ENCODE measurements at places on chromosomes 11 and 22.

- DNase-seq, result no peak
Measured at GRCh38 chr22:50702261-50702671, 29.6 kb downstream of the SHANK3 start.

GRCh38 chr11:19420868-19421533 is 180.3 kb upstream of the E2F8 start:
- no peak for DNase-seq

- DNase-seq, result no peak
Measured at GRCh38 chr11:121892131-121892681, 223.8 kb downstream of the BLID start.

GRCh38 chr11:132556316-132556715 is 976.0 kb downstream of the OPCML start:
- no peak for DNase-seq

Data from NCI-H526 (cell line).